ENCODE measurements at places on chromosomes 4 and X. TPM values are rescaled to one million over a fixed set of nuclear protein-coding genes. Genes with fewer than 3 reads are reported as not detected.
A peak's percentile ranks its signal among the peaks of the same experiment; 100 is the strongest.

Gene TLR8
- total RNA-seq: not detected

DNA sequence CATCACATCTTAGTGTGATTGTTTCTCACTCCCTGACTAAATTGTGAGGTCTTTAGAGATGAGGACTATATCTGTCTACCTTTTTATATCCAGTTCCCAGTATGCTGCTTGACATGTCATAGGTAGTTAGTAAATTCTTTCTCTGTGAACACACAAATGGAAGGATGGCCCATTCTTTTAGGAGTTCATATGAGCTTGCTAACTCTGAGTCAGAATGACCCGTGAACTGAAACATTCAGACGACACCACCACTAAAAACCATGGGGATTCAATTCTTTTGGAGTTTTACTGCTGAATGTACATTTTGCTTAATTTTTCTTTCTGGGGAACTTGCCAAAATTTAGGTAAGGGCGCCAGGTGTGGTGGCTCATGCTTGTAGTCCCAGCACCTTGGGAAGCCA is 13.9 kb downstream of the OFD1 start:
- no peak for DNase-seq

Gene ABCD1
- 16.6 TPM for total RNA-seq

- no peak for DNase-seq
Measured at GRCh38 chr4:165461159-165461821, 82.5 kb downstream of the CPE start.

GRCh38 chrX:141214196-141214595 is 28.1 kb downstream of the SPANXC start:
- DNase-seq: no peak

Gene SATL1
- not detected for total RNA-seq

Gene ZNF630
- total RNA-seq: 1.5 TPM

- no peak for DNase-seq
Measured at GRCh38 chrX:31837445-31838049, 765.7 kb upstream of the FTHL17 start.

GRCh38 chr4:37197899-37198298 is 46.6 kb upstream of the NWD2 start:
- DNase-seq: no peak

Gene CXCL1
- total RNA-seq: 11.4 TPM

Gene SH2D1A
- total RNA-seq: not detected

Gene SLC9A7
- 16.5 TPM for total RNA-seq

DNA sequence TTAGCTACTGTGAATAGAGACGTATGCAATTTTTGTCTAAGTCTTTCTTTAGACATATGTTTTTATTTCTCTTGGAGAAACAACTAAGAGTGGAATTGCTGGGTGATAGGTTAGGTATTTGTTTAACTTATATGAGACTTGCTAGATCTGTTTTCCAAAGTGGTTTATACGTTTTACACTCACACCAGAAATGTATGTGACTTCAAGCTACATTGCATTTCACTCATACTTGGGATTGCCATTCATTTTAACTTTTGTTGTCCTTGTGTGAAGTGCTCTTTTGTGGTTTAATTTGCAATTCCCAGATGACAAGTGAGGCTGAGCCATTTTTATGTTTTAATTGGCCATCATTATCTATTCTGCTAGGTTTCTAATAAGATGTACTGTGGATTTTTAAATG is 817.2 kb downstream of the GLUD2 start:
- no peak for DNase-seq

Gene RAB33A
- total RNA-seq: 0.42 TPM

Gene CT45A2
- not detected for total RNA-seq

- DNase-seq: peak; percentile 72
Measured at GRCh38 chr4:94641702-94642560, 115.8 kb upstream of the BMPR1B start.

GRCh38 chrX:25344161-25344936 is 328.6 kb upstream of the ARX start:
- DNase-seq: peak; percentile 1
